ENCODE measurements at places on chromosomes 4 and X.

DNA sequence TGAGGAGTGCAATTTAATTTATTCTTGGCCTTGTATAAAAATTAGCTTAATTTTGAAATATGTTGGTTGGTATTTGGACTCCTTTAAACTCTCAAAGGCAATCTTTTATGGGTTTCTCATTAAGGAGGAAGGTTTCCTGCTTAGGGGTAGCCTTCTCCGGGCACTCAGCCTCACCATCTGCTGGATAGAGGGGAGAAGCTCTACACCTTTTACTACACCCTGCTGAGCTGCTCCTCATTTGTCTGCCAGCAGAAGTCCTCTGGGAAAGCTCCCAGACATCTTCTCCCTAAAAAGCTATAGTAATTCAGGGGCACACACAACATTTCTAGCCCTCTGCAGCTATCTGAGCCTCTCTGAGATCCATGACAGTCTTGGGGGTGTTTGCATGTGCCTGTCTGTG lies 179.1 kb downstream of the SOWAHB start:
- DNase-seq: no peak

GRCh38 chrX:13483773-13484172 lies 85.6 kb upstream of the EGFL6 start:
- no peak for DNase-seq

GRCh38 chr4:177116161-177116560 lies 193.5 kb upstream of the NEIL3 start:
- DNase-seq: no peak

- DNase-seq: no peak
Measured at GRCh38 chrX:111270339-111270738, at the start of gene CAPN6. CAPN6 (minus strand) TSS chrX:111270483; CDS start chrX:111263936, 6,547 bp downstream.

- DNase-seq: no peak
Measured at GRCh38 chr4:48725414-48725813, 54.7 kb downstream of the FRYL start.

- DNase-seq: no peak
Measured at GRCh38 chr4:73912191-73912590, 43.0 kb downstream of the CXCL1 start.

- DNase-seq: no peak
Measured at GRCh38 chr4:128277856-128278255, 9.8 kb downstream of the PGRMC2 start.

- DNase-seq: no peak
Measured at GRCh38 chrX:136491832-136492231, 4.1 kb downstream of the BRS3 start.

DNA sequence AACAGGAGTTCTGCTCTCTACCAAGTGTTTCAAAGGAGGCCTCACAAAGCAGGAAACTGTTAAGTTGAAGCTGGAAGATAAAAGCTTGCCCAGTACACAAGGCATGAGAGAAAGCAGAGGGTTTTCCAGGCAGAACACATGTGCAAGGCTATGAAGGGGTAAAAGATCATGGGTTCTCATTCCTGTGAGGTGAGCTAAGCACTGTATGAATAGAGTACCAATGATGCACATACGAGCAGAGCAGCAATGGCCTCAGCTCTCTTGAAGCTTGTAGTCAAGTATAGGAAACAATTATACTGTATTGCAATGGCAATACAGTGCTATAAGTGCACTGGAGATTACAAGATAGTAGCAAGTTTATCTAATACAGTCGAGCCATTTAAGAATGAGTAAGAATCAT lies 18.0 kb downstream of the TTC29 start:
- no peak for DNase-seq

- DNase-seq: no peak
Measured at GRCh38 chr4:44738615-44739014, 12.3 kb upstream of the GNPDA2 start.

- DNase-seq: no peak
Measured at GRCh38 chr4:83753260-83753659, 217.4 kb downstream of the GPAT3 start.

DNA sequence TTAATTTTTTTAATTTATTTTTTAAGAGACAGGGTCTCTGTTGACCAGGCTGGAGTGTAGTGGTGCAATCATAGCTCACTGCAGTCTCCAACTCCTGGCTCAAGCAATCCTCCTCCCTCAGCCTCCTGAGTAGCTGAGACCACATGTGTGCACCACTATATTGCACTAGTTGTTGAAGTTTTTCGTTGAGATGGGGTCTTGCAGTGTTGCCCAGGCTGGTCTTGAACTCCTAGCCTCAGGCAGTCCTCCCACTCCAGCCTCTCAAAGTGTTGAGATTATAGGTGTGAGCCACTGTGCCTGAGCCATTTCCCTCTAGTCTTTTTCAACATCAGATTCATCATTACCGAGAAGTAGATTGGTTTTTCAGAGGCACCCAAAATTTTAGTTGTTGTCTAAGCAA lies 165.7 kb downstream of the DCLK2 start:
- no peak for DNase-seq

- DNase-seq: no peak
Measured at GRCh38 chrX:37746218-37746941, 33.5 kb upstream of the CYBB start.

DNA sequence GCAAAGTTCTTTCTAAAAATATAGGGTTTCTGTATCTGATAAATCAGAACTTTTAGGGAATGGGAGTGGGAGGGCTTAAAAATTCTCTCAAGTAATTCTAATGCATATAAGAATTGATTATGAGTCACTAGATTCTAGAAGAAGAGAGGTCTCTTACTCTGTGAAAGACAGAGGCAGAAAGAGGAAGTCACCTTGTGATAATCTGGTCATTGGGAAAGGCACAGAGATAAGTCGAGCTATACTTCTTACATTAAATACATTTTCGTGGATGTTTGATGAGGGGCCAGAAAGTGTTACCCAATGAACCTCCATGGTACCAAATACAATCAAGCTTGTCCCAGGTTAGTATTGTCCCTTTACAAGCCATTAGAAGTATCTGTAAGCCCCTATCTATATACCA lies 134.4 kb downstream of the MAD2L1 start:
- no peak for DNase-seq

- no peak for DNase-seq
Measured at GRCh38 chr4:56512166-56512565, 6.6 kb downstream of the ARL9 start.

DNA sequence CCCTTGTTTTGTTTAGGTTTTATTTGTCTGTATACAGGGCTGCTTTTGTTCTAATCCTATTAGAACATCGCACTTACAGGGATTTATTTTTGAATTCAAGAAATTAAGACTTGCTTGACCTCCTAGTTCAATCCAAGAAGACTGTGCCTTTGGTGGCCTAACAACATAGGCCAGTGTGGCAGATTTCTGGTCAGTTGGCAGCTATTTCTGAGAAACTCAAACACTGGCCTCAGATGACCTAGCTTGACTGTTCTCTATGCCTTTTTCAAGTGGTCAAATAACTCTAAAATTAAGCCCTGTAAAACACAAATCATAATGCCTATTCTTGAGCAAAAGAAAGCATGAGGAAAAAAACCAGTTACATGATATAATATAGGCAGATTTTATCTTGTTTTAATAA lies 89.3 kb upstream of the GPR34 start:
- DNase-seq: no peak

GRCh38 chr4:574346-575161 lies 1.5 kb downstream of the TMEM271 start:
- no peak for DNase-seq

DNA sequence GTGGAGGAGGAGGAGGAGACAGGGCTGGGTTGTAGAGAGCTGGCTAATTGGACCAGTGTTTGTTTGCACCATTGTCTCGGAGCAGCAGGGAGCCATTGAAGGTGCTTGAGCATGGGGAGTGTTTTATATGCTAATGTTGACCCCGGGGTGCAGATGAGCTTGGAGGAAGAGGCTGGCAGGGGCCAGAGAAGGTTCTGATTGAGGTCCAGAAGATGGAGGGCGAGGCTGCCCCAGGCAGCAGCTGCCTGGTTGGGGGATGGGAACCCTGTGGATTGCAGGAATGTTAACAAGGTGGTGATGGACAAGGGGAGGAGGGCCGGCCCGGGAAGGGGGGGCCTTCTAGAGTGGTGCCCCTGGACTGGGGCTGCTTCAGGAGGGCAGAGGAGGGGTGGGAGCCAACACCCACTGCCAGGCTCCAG lies 18.0 kb downstream of the DOK7 start:
- no peak for DNase-seq

GRCh38 chr4:140673729-140674128 lies 82.5 kb downstream of the TBC1D9 start:
- DNase-seq: no peak

GRCh38 chr4:71713611-71714203 lies 70.2 kb downstream of the GC start:
- no peak for DNase-seq

GRCh38 chrX:103687696-103688201 lies 1.2 kb upstream of the MORF4L2 start:
- no peak for DNase-seq

DNA sequence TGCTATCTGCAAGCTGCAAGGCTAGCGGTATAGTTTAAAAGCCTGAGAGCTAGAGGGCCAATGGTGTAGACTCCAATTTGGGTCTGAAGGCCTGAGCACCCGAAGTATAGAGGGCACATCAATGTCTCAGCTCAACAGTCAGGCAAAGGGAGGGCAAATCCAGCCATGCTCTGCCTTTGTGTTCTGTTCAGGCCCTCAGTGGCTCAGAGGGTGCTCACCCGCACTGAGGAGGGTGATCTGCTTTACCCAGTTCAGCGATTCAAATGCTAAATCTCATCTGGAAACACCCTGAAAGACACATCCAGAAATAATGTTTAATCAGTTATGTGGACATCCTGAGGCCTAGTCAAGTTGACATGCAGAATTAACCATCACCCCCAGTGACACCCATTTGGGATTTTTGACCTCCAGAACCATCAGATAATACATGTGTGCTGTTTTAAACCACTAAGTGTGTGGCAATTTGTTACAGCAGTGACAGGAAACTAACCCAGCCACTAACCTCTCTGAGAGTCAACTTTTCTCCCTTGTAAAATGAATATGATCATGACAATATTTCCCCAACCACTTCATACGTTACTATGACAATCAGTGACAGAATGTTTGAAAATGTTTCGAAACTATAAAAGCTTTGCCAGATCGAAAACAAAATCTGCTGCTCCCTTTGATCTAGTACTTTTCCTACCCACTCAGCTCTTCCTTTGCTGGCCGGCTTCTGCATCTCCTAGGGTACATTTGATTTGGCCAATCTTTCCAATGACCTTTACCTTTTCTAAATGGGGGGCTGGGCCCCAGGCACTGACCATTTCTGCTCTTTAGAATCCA lies 8.4 kb upstream of the TBL1X start:
- no peak for DNase-seq

DNA sequence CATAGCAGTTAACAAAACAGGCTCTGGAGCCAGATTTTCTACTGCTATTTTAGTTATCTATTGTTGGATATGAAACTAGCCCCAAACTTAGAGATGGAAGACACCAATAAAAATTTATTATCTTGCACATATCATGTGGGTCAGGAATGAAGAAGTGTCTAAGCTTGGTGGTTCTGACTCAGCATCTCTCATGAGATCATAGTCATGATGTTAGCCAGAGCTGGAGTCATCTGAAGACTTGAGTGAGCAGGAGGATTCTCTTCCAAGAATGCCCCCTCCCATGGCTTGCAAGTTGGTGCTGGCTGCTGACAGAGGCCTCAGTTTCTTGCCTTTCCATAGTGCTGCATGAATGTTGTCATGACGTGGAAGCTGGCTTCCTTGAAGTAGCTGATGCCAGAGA lies 68.2 kb upstream of the TAPT1 start:
- DNase-seq: no peak

DNA sequence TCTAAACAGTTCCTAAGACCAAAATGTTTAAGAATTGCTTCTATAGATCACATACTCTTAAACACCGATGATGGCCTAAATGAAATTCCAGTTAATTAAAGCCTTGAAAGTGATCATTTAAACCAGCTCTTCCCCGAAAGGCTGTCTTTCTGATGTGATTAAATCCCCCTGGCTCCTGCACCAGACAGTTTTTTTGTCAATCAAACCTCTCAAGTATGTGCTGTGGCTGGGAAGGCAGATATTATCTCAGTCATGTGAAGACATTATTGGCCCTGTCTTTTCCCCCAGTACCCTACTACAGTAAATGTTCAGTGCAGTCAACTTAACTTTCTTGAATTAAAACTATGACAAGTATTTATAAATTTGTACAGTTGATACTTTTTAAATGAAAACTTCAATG lies 121.0 kb upstream of the MYOZ2 start:
- no peak for DNase-seq

- no peak for DNase-seq
Measured at GRCh38 chr4:121791481-121791880, 9.6 kb upstream of the EXOSC9 start.

- no peak for DNase-seq
Measured at GRCh38 chrX:2710041-2710840, 19.1 kb downstream of the CD99 start.

- DNase-seq: no peak
Measured at GRCh38 chrX:41457613-41458192, 10.6 kb downstream of the NYX start.

DNA sequence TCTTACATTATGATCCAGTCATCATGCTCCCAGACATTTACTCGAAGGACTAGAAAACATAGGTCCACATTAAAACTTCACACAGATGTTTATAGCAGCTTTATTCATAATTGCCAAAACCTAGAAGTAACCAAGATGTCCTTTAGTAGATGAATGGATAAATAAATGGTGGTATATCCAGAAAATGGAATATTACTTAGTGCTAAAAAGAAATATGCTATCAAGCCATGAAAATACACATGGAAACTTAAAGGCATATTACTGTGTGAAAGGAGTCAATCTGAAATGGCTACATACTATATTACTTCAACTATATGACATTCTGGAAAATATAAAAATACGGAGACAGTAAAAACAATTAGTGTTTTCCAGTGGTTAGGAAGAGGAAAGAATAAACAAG lies 1039.1 kb upstream of the INTU start:
- DNase-seq: no peak

DNA sequence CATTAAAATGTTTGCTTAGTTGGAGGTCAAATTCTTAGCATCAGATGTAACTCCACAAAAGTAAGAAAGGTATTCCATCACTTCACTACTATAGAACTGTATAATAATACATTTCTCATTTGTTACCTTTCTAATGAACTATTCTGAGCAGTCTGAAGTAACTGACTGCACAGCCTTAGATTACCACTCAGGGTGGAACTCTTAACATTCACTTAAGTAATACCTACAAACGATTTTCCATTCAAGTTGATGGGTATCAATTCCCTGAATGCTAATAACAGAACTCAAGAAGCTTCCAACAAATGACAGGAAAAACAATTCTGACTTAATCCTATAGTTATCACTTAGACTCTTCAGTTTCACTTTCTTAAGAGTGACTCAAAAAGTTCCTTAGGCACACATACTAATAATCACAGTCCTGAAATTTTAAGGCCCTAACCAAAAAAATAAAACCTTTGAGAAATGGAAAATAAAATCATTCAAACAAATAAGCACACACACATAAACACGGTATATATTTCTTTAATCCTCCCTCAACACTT lies 20.9 kb downstream of the HNRNPD start:
- DNase-seq: no peak

GRCh38 chrX:3407781-3408180 lies 61.3 kb upstream of the MXRA5 start:
- no peak for DNase-seq

- no peak for DNase-seq
Measured at GRCh38 chr4:141432000-141432712, 204.2 kb upstream of the IL15 start.

Measured in stimulated activated CD8-positive, alpha-beta memory T cell treated with anti-CD3 and anti-CD28 coated beads, Interleukin-4, amount 100 ng/mL, for 1 hour (primary cell).